ENCODE measurements at places on chromosomes 6 and 20. TPM values are rescaled to one million over a fixed set of nuclear protein-coding genes. Genes with fewer than 3 reads are reported as not detected.

OPN5 gene
- 1.1 TPM for total RNA-seq

PHF10 gene
- total RNA-seq: 20.5 TPM

CRISP2 gene
- total RNA-seq: not detected

GTSF1L gene
- total RNA-seq: not detected

C4A gene
- total RNA-seq: 5.8 TPM

GJA10 gene
- total RNA-seq: not detected

FOXC1 gene
- total RNA-seq: 36.5 TPM

RGS17 gene
- total RNA-seq: 37.3 TPM

RNF182 gene
- total RNA-seq: 0.40 TPM

OOEP gene
- not detected for total RNA-seq

AIF1 gene
- total RNA-seq: not detected

PCK1 gene
- total RNA-seq: not detected

PNLDC1 gene
- not detected for total RNA-seq

RNF144B gene
- 2.1 TPM for total RNA-seq

SLC32A1 gene
- total RNA-seq: not detected

HLA-G gene
- not detected for total RNA-seq

SNAP25 gene
- 0.40 TPM for total RNA-seq

MTCH1 gene
- total RNA-seq: 223 TPM

FERMT1 gene
- 0.53 TPM for total RNA-seq

HDGFL1 gene
- total RNA-seq: not detected

TMEM244 gene
- total RNA-seq: not detected

KHDC1 gene
- total RNA-seq: 2.0 TPM

ZSCAN31 gene
- 8.0 TPM for total RNA-seq

PGM3 gene
- 109 TPM for total RNA-seq

SIGLEC1 gene
- total RNA-seq: not detected

SLPI gene
- total RNA-seq: not detected

RHAG gene
- total RNA-seq: not detected

ZKSCAN3 gene
- total RNA-seq: 4.7 TPM

All from aortic smooth muscle cell (primary cell).